ENCODE measurements at places on chromosomes 2 and 18.

- DNase-seq: no peak
Observed at GRCh38 chr2:186382932-186383331, 103.1 kb upstream of the ZC3H15 start.

DNA sequence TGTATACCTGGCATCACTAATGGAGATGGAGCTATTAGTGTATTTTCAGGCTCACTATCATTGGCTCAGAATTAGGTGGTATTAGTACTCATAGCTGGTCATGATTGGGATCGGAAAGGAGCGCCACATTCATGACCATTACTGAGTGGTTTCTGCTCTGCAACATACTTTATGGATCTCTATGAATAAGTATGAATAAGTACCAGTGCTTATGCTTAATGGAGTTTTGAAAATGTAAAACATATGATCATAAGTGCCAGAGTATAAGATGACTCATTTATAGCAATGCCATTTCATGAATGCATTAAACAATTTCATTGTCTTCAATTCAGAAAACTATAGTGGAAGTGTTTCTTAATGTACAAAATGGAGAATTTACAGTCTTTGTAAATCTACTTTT lies 156.7 kb downstream of the GALNT3 start:
- DNase-seq: no peak

GRCh38 chr18:75556841-75557240 lies 129.3 kb upstream of the SMIM21 start:
- no peak for DNase-seq

DNA sequence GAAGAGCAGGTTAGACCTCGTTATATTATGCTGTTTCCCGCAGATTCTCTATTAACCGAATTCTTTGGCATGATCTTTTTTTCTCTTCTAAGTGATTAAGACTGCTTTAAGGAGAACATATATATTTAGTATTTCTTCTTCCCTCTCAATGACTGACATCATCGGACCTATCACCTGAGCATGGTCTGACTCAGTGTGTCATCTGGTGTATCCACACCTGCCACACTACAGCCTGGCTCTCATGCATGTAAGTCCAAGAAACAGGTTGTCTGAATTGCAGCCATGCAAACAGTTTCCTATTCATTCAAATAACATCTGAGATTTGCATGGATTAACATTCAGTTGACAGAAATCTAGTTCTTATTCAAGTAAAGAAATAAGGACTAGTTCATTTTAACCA lies 55.1 kb upstream of the CWC22 start:
- no peak for DNase-seq

DNA sequence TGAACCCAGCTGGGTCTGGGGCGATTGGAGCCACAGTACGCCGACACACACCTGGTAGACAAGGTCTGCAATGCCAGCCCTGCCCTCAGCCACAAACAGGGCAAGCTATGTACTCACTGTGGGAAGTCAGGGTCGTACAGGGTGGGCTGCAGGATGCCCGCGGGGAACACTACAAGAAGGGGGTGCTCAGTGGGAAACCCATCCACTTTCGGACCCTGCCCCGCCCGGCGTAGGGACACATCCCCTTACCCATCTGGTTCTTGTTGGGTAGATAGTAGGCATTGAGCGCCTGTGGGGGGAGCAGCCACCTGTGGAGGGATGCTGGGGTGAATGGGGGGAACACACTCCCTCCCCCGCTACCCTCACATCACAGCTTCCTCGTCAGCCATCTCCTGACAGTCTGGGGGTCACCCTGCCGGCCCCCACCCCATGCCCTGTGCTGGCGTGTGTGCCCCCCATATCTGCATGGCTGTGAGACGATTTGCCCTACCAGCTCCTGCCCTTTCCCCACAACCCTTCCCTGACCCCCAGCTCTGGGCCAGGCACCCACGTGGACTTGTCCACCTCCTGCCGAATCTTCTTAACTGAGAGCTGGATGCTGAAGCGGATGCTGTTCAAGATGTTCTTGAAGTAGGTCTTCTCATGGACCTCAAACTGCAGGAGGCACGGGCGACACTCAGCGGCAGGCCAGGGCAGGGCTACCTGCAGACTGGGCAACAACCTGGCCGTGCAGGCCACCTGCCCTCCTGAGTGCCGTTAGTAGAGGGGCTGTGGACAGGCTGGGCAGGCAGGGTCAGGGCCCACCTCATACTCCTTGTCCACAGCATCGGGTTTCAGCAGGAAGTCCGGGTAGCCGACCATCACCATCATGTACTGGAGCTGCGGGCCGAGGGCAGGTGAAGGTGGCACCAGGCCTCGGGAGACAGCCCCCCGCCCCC lies 5.1 kb downstream of the ECEL1 start:
- no peak for DNase-seq

DNA sequence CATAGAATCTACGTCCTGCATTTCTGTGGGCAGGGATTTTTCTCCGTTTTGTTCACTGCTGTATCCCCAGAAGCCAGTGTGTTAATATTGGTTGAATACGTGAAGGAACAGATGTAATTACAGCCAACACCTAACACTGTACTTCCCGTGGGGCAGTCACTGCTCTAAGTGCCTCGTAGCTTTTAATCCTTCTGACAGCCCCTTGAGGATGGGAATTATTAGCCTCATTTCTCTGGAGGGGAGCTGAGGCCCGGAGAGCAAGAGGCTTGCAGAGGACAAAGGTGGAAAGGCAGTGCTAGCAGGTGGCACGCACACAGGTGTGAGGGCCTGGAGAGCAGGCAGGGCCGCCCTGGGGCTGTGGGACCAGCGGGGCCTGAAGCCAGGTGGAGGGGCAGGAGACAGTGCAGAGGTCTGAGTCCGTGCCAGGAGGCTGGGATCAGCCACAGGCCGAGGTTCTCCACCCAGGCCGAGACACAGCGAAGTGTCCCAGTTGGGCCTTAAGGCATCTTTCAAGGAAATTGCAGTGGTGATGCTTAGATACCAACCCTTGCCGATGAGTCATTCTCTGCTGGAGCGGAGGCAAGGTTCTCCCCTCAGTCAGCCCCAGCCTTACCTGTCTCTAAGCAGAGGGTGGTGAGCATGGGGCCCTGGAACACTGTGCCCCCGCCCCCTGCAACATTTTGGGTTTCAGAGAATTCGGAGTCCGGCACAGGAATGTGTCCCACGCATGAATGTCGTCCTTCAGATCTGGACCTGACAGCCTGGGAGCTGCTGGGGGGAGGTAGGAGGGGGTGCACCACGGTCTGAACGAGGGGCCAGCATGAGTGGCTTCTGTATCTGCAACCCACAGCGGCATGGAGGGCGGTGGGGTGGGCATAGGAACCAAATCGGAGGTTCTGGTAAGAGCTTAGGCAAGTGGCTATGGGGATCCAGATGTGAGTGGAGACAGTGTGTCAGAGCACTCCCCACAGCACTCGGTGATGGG lies 122.6 kb downstream of the GBX2 start:
- no peak for DNase-seq

DNA sequence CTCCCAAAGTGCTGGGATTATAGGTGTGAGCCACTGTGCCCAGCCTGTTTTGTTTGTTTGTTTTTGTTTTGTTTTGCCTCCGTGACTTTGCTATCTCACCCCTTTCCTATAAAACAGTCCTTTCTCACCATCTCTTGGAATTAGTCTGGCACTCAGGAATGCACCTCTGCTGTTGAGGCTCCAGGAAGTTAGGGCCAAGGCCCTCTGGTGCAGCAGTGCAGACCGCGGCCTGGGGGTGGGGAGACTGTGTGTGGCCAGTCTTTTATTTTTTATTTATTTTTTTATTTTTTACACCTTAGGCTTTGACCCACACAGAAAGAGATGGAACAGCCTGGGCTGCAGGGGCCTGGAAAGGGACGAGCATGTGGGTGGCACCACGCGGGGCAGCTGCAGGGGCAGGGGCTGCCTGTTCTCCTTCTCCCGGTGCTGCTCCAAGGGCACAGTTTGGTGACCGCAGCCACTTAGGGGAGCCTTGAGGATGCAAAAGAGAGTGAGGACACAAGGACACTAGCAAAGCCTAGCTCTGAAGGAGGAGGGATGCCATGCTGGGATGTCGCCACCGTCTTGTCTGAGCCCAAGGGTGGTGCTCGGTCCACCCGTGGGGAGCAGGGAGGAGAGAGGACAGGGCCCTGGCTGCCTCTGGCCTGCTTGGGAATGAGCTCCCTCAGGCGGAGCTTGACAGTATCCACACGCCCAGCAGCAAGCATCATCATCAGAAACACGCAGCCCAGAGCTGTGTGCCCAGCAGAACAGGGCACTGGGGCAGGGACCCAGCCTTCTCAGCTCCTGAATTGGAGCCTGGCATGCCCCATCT lies 19.4 kb upstream of the ALPI start:
- DNase-seq: no peak

DNA sequence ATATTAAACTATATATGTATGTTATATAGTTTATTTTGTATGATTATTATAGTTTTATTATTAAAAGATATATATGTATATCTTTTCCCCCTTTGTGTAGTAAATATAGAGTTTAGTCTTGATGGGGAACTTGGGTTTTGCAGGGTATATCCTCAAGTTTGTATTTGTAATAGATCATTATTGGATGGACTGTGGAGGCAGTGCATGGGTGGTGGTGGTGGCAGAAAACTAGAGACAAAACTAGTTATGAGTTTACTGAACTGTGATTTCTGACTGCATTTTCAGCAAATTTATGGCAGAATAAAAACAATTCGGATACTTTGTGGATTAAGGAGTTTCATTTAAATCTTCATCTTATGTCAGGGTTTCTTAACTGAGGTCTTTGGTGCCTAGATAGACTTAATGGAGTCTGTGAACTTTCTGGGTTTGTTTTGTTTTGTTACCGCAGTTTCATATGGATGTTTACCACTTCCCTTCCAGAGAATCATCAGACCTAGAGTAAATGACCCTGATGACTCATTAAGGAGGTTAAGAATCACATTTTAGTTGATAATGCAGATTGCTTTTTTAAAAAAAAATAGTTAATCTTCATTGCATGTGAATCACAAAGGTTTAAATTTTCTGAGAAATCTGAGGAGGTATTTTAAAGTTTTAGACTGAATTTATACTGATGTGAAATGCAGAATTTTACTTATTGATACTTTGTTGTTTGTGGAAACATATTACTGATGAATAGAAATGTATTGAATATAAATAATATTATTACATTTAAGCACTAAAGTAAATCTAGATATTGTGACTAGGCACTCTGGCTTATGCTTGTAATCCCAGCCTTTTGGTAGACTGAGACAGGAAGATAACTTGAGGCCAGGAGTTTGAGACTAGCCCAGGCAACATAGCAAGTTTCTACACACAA lies 14.5 kb downstream of the EPC2 start:
- no peak for DNase-seq

GRCh38 chr2:232970051-232970450 lies 43.0 kb downstream of the NGEF start:
- DNase-seq: no peak

- DNase-seq: no peak
Observed at GRCh38 chr18:58017267-58017666, 26.8 kb upstream of the NEDD4L start.

DNA sequence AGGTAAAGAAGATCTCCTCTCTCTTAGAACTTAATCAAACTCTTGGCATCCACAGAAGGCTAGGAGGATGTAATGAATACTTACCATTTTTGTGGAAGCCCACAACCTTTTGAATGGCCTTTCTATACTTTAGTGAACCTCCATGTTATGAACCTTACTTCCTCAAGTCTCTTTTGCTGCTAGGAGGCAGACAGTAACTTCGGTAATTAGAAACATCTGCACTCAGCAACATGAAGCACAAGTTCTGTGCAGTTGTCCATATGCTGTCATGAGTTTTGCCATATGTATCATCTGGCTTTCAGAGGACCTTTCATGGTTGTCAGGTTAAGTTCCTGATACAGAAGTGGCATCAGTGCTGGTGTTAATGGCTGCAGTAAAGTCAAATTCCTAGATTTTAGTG lies 50.4 kb downstream of the PDK1 start:
- DNase-seq: no peak

DNA sequence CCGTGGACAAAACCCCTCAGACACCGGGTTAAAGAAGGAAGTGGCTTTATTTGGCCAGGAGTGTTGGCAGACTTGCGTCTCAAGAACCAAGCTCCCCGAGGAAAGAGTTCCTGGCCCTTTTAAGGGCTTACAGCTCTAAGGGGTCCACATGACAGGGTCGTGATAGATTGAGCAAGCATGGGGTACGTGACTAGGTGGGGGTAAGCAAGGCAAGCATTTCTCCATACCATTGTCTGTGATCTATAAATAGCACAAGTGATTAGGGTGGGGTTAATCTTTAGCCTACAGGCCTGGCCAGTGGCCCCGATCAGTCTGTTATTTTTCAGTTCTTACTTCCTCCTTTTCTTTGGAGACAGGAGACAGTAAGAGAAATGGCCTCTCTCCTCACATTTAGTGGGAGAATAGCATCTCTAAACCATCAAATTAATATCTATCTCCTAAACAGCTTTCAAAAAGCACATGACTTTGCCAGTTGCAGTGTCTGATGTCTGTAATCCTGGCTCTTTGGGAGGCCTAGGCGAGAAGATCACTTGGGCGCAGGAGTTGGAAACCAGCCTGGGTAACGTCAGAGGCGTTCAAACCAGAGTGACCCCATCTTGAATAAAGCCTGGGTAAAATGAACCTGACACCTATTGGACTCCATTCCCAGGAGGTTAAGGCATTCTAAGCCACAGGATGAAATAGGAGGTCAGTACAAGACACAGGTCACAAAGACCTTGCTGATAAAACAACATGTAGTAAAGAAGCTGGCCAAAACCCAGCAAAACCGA lies 18.3 kb upstream of the CNOT11 start:
- no peak for DNase-seq

- no peak for DNase-seq
Observed at GRCh38 chr2:197502201-197502600, 2.0 kb downstream of the HSPE1 start.

Data from SK-N-DZ (cell line).